ENCODE measurements at places on chromosomes 6 and 20.

DNA sequence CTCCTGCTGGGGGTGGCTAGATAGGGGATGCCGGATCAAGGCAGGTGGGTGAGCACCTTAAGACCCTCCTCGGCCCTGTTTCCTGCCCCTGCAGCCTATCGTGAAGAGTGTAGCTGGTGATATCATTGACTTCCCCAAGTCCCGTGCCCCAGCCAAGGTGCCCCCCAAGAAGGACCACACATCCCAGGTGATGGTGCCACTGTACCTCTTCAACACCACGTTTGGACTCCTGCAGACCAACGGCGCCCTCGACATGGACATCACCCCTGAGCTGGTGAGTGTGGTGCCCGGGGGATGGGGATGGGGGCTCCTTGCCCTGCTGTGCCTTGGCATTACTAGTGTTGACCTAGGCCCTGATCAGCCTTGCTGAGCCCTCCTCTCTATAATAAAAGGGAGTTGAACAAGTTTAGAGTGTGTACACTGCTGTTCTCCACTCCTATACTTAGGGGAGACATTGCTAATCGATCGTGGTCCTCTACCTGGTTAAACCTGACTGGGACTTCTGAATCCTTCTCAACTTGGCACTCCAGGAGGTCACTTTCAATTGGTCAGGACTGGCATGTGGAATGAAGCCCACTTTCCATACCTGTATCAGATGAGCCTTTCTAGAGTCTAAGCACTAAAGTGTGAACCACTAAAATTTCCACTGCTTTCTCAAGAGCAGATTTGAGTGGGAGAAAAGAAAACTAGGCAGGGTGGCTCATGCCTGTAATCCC lies 11.0 kb downstream of the BPIFB3 start:
- DNase-seq = no peak

DNA sequence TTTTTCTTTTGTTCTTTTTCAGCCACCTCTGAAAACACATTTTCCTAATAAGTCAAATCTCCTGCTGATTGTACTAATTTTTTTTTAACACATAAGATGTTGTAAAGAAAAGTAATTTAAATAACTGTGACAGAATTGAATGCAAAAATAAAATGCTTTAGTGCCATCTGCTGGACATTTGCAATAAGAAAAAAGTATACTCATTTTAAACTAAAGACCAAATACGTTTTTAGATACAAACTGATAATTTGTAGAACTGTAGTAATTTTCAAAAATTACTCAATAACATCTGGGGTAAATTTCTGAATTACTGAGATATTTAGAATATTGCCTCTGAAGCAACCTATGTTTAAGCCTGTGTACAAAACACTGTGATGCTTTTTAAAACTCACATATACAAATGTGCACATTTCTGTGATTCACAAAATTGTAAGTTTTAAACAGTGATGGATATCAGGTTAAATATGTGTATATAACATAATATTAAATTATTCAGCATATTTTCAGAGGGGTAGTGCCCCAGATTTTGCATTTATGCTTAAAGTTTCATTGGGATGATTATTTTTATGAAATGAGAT lies 198.7 kb downstream of the RIMS1 start:
- DNase-seq = no peak

- DNase-seq = no peak
Observed at GRCh38 chr6:95083506-95083905, 493.8 kb upstream of the MANEA start.

DNA sequence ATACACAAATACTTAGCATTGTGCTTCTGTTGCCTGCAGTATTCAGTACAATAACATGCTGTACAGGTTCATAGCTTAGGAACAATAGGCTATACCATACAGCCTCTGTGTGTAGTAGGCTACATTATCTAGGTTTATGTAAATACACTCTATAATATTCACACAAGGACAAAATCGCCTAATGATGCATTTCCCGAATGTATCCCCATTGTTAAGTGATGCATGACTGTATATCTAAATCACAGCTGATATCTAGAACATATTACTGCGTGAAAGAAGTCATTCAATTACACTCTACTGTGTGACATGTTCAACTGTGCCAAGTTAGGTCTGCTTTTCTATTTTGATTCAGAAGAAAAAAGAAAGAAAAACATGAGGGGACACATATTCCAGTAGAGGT lies 633.5 kb downstream of the RFPL4B start:
- no peak for DNase-seq

DNA sequence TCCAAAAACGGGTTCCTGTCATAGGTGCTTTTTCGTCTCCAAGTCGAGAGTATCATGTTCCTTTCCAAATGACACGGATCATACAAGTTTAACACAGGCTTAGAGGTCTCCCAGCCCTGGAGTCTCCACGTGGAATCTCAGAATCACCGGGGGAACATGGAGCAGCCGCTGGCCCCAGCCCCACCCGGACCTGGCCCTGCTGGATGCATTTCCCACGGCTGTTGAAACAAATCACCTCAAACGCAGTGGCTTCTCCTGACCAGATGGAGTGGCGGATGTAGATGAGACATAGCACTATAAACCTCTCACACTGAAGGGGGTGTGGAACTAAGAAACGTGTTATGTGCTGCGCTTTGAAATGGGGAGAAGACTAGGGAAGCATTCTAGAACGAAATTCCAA lies 70.0 kb upstream of the FRMD1 start:
- no peak for DNase-seq

DNA sequence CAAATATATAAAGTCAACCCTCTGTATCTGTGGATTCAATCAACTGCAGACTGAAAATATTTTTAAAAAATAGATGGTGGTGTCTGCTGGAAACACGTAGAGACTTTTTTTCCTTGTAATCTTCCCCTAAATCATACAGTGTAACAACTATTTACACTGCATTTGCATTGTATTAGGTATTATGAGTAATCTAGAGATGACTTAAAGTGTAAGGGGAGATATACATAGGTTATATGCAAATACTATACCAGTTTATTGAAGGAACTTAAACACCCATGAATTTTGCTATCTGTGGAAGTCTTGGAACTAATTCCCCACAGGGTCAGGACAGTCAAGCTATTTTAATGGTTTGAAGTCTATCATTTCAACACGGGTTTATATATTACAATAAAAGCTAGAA lies 10.2 kb downstream of the HDAC2 start:
- DNase-seq = no peak

GRCh38 chr20:58996226-58996611 lies 10.8 kb downstream of the CTSZ start:
- no peak for DNase-seq

- no peak for DNase-seq
Observed at GRCh38 chr20:41769592-41770018, 151.4 kb upstream of the CHD6 start.

- no peak for DNase-seq
Observed at GRCh38 chr6:147257760-147258159, 53.5 kb downstream of the STXBP5 start.

DNA sequence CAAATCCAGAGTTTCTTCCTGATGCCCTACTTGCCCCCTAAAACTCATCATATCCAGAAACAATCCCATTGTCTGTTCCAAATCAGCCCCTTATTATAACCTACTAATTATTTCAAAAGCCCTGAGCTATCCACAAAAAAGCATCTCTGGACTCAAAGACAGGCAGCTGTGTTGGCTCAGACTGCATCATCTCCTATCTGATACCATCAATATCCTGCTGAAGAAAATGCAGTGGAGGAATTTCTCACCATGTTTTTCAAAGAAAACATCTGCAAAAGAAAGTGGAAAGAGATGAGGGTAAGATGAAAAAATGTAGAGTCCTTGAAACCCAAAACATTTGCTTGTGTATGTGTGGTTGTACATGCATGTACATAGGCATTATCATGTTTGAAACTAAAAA lies 153.0 kb upstream of the DEFB112 start:
- no peak for DNase-seq

All from stimulated activated CD4-positive, alpha-beta T cell treated with anti-CD3 and anti-CD28 coated beads, Interleukin-1b, Interleukin-23, amount 100 ng/mL, for 1 hour (primary cell).